ENCODE measurements at places on chromosomes 6 and 20.

DNA sequence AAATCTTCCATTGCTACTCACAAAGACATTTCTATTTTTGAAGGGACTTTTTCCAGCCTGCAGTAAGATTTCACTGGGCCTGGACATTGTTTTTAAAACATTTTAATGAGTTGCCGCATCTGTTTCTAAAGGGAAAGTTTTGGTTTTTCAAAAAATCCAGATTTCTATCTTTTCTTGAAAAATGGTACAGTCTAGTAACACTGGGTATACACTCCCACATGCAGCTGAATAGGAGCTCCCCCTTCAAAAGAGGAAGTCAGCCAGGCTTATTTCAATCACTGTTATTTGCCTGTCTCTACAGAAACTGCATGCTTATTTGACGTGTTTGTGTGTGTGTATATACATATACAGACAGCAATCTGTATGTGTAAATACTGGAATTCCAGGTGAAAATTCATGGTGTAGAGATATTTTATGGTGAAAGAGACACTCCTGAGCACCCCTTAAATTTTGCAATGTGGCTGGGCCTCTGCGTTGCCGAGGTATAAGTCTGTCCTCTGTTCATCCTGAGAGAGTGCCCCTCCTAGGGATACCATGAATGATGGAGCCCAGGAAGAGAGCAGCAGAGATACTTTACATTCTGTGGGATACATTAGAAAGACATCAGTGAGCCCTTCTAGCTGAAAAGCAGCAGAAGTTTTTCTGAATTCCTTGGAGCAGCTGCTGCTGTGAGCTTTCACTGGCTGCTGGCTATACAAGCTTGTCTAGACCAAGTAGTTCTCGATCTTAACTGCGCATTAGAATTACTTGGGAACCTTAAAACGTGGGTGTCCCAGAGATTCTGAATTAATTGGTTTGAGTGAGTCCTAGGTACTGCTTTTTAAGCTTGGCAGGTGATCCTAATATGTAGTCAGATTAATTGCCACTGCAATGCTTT lies 12.0 kb upstream of the ABRACL start:
- DNase-seq: no peak

GRCh38 chr20:19502169-19502568 lies 255.9 kb upstream of the RIN2 start:
- no peak for DNase-seq

- no peak for DNase-seq
These were observed 803 bp upstream of the SRXN1 start for GRCh38 chr20:653590-654416.

- DNase-seq: no peak
These were observed 197.3 kb downstream of the TASP1 start for GRCh38 chr20:13441388-13441787.

- DNase-seq: no peak
These were observed 5.9 kb upstream of the TUBB1 start for GRCh38 chr20:59013031-59013951.

DNA sequence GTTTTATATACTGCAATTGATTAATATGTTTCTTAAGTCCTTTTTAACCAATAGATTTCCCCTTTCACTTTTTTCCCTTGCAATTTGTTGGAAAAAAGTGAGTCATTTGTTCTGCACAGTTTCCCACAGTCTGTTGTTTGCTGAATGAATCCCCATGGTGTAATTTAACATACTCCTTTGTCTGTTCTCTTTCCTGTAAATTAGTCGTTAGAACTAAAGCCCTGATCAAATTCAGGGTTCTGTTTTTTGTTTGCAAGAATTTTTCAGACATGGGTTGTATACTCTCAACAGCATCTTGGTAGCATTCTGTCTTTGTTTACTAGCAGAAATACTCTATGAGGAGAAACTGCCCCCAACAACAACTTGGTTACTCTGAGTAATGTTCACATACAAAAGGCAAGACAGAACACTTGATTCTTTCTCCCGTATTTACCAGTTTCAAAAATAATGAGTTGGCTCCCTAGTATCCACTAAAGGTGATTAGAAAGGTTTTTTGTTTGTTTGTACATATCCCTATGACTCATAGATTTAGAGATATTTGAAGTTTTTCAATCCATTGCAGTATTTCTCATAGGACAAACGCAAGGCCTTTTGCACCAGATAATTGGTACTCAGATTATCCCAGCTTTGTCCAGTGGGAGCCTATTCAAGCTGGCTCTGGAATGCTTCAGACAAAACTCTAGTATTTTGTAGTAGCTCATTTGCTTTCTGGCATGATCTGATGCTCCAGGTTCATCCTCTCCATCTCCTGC lies 16.5 kb downstream of the BLOC1S5 start:
- DNase-seq: no peak

DNA sequence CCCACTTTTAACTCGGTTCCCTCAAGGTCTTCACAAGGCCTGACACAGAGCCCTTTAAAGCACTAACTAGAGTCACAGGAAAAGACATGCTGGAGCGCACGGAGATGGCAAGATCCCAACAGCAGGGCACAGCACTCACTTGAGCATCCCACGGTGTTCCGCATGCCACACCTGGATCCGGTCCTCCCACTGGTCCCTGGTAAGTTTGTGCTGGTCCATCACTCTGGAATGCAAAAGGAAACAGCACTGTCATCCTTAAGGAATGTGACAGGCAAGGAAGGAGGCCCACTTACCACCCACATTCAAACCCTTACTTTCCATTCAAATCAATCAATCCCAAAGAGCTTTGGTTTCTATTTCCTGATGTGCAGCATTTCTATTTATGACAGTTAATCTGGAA lies 34.7 kb downstream of the EZR start:
- DNase-seq: no peak

GRCh38 chr6:13025893-13026499 lies 302.3 kb downstream of the TBC1D7 start:
- DNase-seq: no peak

- DNase-seq: no peak
These were observed 198.8 kb upstream of the THEMIS start for GRCh38 chr6:128099571-128100197.

GRCh38 chr20:33541074-33541473 lies 51.2 kb downstream of the CBFA2T2 start:
- DNase-seq: no peak

DNA sequence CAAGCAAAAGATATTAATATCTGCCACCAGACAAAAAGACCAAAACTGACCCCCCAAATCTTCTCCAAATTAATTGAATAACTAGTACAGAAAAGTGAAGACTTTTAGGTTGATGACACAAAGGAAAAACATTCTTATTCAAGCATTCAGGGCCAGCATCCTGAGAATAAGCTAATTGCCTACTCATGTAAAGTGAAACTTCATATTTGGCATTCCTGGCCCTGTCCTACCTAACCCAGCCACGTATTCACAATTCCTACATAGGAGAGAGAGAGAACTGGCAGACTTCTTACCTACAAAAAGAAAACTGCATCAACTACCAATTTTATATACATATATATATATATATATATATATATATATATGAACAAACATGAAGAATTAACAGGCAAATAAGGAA lies 4.9 kb upstream of the ASCC3 start:
- DNase-seq: no peak

GRCh38 chr6:29631209-29631810 lies 1.7 kb downstream of the GABBR1 start:
- no peak for DNase-seq

DNA sequence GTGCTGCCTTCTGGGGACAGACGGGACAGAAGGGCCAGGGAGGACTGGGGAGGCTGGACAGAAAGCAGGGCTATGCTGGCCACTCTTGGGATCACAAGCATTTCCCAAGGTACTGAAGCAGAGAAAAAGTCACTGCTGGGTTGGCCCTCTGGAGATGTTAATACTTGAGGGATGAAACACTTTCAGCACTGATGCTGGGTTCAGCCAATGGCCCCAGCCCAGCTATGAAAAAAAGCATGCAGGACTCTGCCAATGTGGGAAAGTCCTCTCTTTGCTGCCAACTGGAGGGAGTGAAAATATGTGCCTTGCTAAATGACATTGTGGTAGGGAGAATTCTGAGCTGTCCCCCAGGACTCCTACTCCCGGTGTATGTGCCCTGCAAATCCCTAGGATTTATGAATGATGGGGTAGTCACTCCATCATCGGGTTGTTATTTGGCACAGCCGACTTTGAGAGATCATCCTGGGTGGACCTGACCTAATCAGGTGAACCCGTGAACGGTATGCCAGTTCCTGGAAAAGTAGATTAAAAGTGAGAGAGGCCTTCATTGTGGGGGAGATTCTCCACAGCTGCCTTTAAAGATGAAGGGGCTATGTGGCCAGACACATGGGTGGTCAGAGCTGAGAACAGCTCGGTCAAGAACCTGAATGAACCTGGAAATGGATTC lies 119.9 kb upstream of the TRAF3IP2 start:
- no peak for DNase-seq

DNA sequence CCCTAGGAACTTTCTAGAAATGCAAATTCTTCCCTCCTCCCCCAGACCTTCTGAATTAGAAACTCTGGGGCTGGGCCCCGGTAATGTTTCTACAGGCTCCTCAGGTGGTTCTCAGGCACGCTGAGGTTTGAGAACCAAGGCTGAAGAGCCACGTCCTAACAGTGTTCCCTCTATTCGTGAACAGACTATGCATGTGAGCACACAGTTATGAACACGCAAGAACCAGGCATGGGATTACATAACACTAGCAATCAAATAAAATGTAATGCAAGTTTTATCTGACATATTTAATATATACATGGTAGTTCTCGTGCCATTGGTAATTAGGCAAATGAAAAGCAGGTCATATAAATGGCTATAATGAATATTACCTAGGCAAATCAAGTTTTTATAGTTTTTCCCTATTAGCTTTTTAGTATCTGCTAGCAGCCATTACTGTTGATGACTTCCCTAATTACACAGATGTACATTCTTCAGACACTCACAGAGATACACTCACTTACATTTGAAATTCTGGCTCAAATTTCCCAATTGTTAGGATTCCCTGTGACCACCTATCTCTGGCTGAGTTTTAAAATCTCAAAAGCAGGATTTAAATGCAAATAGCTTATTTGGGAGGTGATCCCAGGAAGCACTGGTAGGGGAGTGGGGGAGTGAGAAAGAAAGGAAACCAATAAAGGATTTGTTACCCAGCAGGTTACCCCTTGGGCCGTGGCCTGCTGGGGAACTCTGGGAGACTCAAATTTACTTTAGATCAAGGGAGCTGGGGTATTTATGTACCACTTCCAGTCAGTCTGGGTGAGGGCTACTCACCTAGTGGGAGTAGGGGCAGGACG lies 104.1 kb downstream of the TCP11 start:
- no peak for DNase-seq

DNA sequence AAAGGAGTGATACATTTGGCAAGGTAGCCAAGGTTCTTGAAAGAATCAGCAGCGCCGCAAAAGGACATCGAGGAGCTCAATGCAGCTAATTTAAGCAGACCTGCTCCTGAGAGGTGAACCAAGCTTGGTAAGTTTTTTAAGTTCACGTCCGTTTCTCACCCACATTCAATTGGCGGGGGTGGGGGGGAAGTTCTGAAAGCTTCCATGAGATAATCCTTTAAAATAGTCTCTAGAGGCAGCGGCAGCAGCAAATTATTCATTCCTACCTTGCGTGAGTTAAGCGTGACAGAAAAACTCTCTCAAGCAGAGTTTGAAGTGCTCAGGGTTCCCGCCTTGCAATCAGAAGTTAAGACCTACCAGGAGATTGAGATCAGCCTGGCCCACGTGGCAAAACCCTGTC lies 97.3 kb upstream of the NHSL1 start:
- no peak for DNase-seq

DNA sequence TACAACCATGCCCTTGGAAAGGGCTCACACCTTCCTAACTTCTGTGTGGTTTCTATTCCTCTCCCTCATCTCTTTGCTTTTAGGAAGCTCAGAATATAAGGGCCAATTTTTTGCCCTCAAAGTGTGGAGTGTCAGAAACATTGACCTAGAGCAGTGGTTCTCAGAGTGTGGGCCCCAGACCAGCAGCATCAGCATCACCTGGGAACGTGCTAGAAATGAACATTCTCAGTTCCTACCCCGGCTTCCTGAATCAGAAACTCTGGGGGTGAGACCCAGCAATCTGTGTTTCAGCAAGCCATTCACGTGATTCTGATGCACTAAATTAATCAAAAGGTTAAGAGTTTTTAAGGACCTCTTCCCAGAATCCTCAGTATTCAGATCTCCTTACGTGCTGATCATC lies 47.9 kb upstream of the IL17A start:
- DNase-seq: no peak

GRCh38 chr6:96947055-96947454 lies 22.5 kb downstream of the KLHL32 start:
- DNase-seq: no peak

- DNase-seq: no peak
These were observed 59.1 kb upstream of the PRDM1 start for GRCh38 chr6:106026748-106027715.

DNA sequence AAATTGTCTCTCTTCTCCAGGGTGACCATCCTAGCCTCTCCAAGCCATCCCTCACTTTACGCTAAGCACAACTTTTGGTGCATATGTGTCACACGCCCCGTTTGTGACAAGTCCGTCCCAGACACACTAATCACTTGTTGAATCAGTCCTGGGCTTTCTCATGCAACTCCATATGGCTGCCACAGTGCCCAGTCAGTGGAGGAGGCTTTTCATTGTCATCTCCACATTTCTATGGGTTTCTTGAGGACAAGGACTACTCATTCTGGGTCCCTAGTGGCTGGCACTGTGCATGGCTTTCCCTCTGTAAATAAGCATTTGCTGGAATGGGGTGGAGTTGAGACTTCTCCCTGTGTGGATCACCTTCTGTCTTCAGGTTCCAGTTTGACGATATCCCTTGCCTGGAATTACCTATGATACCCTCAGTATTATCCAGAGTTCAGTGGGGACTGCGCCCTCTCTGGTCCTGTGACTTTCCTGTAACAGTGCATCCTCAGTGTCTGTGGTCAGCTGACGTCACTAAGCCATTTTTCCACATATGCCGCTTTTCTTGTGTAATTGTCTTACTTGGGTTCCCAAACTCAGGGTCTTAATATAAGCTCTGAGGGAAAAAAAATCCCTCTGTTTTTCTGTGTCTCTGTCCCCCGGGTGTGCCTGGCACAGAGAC lies 59.8 kb upstream of the MYL9 start:
- no peak for DNase-seq

GRCh38 chr6:113829696-113830045 lies 27.5 kb upstream of the MARCKS start:
- no peak for DNase-seq

DNA sequence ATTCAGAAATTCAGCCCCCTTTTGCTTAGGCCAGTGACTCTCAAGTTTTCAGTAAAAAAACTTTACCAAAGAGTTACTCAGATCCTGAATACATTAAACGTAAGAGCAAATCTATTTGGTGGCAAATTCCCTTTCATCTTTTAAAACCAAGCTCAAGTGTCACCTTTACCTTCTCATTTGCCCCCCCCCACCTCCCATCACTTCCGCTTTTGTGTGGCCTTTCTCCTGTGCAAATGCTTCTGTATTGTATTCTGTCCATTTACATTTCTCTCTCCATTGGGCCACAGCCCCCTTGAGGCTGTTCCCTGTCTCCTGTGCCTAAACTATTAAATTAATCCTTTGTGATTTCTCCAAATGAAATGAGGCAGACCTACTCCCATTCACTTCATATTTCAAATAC lies 1.9 kb downstream of the NOL7 start:
- DNase-seq: no peak

GRCh38 chr6:111651185-111652034 lies 45.7 kb upstream of the TRAF3IP2 start:
- no peak for DNase-seq

Data from H4 (cell line).